Hippocampal formation (tissue), 2 donors: ENCODE measurements at places on chromosomes 3 and 15.

- no peak for DNase-seq
Observed at GRCh38 chr3:51802106-51802703, 23.2 kb upstream of the IQCF6 start.

DNA sequence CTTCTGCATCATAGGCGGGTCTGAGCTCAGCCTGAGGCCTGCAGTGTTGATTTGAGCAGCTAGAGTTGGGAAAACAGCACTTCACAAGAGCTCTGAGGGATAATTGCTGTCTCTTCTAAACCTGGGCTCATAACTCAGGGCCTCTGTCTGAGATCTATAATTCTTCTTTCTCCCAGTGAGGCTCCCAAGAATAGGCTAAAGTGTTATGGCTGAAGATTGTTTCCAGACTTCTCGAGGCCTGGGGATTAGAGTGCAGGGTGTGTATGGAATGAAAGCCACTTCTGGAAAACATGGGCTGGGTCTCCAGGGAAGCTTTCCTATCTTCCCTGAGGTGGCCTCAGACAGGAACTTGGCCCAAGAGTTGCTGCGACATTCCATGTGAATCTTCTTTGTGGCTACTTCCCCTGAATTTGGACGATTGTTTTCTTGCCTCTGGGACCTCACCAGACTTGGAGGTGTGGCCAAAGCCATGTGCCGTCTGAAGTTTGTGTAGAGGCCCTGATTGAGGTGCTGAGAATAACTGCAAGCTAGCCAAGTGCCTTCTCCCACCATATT is 26.5 kb downstream of the MTMR14 start:
- no peak for DNase-seq

GRCh38 chr3:157132936-157133335 is 27.0 kb downstream of the CCNL1 start:
- DNase-seq = peak; percentile 82

DNA sequence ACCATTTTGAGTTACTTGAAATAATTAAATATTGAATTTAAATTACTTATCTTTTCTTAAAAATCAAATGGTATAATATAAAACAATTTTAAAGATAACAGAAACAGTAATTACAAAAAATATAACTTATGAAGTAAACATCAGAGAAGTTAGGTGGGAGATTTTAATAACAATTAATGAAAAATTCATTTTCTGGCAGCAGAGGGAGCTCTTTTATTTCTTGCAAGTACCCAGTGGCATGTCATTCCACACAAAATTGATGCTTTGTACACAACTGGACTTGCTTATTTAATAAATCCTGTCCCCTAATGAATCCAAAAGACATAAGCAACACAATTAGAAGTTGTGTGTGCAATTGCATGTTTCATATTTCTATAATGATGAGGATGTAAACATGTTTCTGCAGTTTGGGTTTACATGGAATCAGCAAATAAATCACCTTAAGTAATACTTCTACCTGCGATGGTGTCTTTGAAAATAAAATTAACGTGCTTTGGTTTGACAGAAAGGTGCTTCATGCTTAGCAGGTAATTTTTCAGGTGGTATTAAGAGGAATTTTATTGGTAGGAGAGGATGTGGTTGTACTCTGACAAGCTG is 861.3 kb downstream of the ZPLD1 start:
- DNase-seq = no peak

GRCh38 chr3:188165596-188165995 is 11.6 kb downstream of the LPP start:
- DNase-seq = no peak

DNA sequence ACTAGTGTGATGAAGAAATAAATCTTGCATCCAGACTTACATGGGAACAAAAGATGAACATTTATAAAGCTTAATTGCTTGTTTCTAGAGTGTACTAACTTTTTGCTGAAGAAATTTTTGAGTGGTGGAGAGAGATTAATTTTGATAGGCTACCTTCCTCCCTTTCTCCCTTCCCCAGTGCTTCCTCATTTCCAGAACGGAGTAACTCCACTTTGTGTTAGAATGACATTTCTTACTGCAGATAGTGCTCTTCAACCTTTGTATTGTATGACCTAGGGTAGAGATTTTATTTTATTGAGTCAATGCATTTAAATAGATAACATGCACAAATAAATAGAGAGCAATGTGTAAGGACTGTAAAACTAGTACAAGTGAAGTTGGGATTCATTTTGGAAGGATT is 1.9 kb downstream of the ATP1B3 start:
- no peak for DNase-seq

DNA sequence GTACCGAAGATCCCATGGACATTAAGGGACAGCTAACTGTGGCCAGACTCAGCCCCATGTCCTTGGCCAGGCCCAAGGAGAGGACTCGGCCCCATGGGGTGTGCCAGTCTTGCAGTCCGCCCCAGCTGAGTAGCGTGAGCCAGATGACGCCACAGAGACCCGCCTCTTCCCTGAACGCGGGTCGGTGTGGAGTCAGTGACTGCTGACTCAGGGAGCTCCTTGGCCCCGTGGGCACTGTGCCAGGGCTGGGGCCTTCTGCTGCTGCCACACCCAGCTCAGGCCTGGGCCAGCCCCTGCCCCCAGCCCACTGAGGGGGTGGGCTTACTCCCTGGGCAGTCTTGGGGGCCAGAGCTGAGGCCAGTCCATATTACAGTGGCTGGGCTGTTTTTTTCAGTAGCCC is 52.8 kb downstream of the PLXNA1 start:
- DNase-seq = no peak

GRCh38 chr3:122915300-122916055 is 112.1 kb downstream of the SEMA5B start:
- no peak for DNase-seq

DNA sequence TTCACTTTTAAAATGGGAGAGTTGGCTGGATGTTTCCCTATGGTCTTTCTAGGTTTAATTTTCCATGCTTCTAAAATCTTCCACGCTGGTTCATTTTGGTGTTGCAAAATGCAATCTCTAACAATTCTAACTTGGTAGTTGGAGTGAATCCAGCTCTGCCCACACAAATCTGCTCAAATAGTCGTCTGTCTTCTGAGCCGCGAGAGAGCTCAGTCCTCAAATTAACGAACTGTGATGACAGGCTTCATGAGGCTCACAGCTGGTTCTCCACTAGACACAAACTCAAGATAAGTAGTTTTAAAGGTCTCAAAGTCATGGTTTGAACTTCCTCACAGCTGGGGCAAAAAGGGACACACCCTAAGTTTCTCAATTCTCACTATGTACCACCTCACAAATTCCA is 178.6 kb upstream of the LYSMD4 start:
- no peak for DNase-seq

GRCh38 chr15:47929138-47929803 is 191.5 kb upstream of the SLC24A5 start:
- DNase-seq = no peak

DNA sequence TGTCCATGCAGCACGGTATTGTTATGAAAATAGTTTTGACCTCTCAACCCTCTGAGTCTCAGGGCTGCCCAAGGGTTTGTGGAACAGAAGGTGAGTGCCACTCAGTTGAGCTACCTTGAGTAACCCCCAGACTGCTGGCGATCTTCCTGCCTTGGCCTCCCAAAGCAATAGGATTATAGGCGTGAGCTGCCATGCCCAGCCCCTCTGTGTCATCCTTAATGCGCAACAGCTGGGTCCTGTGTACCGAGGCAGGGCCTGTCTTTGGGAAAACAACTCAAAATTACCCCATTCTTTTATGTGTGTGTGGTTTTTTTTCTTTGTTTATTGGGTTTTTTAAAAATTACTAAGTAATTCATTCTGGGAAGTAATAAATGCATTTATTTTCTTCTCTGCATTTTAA is 78.3 kb upstream of the TPM1 start:
- no peak for DNase-seq
